Hepatocyte (in vitro differentiated cells): ENCODE measurements at places on chromosomes 2 and 18.
A peak's percentile ranks its signal among the peaks of the same experiment; 100 is the strongest.

- H3K4me1 ChIP-seq, result peaks cover 7% of the 10 kb centered on the region
- DNase-seq, result no peak
- no peaks in the 10 kb centered on the region for H3K27me3 ChIP-seq
- no peak overlapping the region for H3K27ac ChIP-seq
- no peak overlapping the region for H3K4me3 ChIP-seq
- H3K36me3 ChIP-seq, result no peaks in the 10 kb centered on the region
Observed at GRCh38 chr2:189633392-189633811, 27.9 kb upstream of the ASNSD1 start.

GRCh38 chr18:79410731-79411613 is 15.2 kb downstream of the NFATC1 start:
- no peaks in the 10 kb centered on the region for H3K27me3 ChIP-seq
- H3K36me3 ChIP-seq, result no peaks in the 10 kb centered on the region
- no peak overlapping the region for H3K4me3 ChIP-seq
- no peak overlapping the region for H3K27ac ChIP-seq
- no peak for DNase-seq

- H3K27me3 ChIP-seq, result no peaks in the 10 kb centered on the region
- no peak for DNase-seq
- no peaks in the 10 kb centered on the region for H3K36me3 ChIP-seq
- H3K4me3 ChIP-seq, result no peak overlapping the region
- no peaks in the 10 kb centered on the region for H3K4me1 ChIP-seq
Observed at GRCh38 chr2:79576451-79576850, 63.6 kb downstream of the CTNNA2 start.

GRCh38 chr2:10709290-10709939 is 12.0 kb upstream of the ATP6V1C2 start:
- no peaks in the 10 kb centered on the region for H3K36me3 ChIP-seq
- DNase-seq, result peak; percentile 28
- no peak overlapping the region for H3K4me3 ChIP-seq

DNA sequence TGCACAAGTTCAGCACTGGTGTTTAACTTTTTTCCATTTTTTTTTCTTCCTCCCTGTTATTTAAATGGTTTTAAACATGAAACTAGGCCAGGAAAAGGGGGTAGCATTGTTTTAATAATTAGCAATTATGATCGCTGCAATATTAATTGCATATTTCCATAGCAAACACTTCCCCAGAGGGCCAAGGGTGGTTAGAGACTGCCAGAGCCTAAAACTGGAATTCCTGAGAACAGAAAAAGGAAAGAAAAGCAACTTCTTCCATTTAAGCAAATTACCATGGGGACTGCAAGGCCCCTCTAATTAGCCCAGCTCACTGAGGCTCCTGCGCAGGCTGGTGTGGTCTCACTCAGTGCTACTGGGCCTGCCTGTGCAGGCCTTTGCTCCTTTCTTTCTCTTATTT is 201.5 kb downstream of the SMAD2 start:
- H3K36me3 ChIP-seq, result no peaks in the 10 kb centered on the region
- no peak for DNase-seq
- no peak overlapping the region for H3K4me3 ChIP-seq
- no peaks in the 10 kb centered on the region for H3K4me1 ChIP-seq
- H3K27ac ChIP-seq, result no peak overlapping the region

DNA sequence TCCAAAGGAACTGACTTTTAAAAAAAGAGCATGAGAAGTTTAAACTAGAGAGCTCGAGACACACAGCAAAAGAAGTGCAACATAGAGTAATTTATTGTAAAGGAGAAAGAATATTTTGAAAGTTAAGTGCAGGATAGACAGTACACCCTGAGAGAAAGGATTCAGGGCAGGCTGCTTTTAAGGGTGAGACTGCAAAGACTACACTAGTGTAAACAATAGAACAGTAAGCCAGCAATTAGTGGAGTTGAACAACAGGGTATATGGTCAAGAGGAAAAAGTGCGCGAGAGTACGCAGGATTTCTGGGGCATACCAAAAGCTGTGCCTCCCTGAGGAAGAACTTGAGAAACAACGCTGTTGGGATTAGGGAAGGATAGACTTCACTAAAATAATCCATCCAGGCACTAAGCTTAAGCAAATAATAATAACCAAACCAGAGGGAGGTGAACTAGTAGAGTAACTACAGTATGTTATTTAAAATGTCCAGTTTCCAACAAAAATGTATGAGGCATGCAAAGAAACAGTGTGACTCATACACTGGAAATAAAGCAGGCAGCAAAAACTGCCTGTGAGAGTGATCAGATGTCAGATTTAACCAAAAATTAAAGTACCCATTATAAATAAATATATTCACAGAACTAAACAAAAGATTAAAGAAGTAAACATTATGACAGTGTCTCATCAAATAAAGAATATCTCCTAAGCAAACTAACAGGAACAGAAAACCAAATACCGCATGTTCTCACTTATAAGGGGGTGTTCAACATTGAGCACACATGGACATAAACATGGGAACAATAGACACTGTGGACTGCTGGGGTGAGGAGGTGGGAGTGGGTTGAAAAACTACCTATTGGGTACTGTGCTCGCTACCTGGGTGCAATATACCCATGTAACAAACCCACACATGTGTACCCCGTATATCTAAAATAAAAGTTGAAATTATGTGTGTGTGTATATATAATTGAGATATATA is 40.5 kb upstream of the EMILIN2 start:
- no peaks in the 10 kb centered on the region for H3K36me3 ChIP-seq
- no peaks in the 10 kb centered on the region for H3K4me1 ChIP-seq
- no peak for DNase-seq
- H3K27me3 ChIP-seq, result no peaks in the 10 kb centered on the region
- H3K27ac ChIP-seq, result peak overlapping the region; percentile 13
- H3K4me3 ChIP-seq, result no peak overlapping the region

- no peak overlapping the region for H3K27ac ChIP-seq
- H3K4me1 ChIP-seq, result peaks cover 6% of the 10 kb centered on the region
- no peaks in the 10 kb centered on the region for H3K27me3 ChIP-seq
- H3K4me3 ChIP-seq, result no peak overlapping the region
- H3K36me3 ChIP-seq, result no peaks in the 10 kb centered on the region
Observed at GRCh38 chr2:8925411-8925810, 78.1 kb downstream of the MBOAT2 start.

- no peak overlapping the region for H3K27ac ChIP-seq
- H3K4me1 ChIP-seq, result no peaks in the 10 kb centered on the region
- H3K27me3 ChIP-seq, result no peaks in the 10 kb centered on the region
Observed at GRCh38 chr2:5990086-5990485, 297.9 kb downstream of the SOX11 start.

GRCh38 chr2:178700136-178700535 is 107.1 kb downstream of the TTN start:
- no peak overlapping the region for H3K27ac ChIP-seq
- DNase-seq, result no peak
- no peak overlapping the region for H3K4me3 ChIP-seq
- no peaks in the 10 kb centered on the region for H3K27me3 ChIP-seq
- H3K36me3 ChIP-seq, result no peaks in the 10 kb centered on the region
- no peaks in the 10 kb centered on the region for H3K4me1 ChIP-seq

DNA sequence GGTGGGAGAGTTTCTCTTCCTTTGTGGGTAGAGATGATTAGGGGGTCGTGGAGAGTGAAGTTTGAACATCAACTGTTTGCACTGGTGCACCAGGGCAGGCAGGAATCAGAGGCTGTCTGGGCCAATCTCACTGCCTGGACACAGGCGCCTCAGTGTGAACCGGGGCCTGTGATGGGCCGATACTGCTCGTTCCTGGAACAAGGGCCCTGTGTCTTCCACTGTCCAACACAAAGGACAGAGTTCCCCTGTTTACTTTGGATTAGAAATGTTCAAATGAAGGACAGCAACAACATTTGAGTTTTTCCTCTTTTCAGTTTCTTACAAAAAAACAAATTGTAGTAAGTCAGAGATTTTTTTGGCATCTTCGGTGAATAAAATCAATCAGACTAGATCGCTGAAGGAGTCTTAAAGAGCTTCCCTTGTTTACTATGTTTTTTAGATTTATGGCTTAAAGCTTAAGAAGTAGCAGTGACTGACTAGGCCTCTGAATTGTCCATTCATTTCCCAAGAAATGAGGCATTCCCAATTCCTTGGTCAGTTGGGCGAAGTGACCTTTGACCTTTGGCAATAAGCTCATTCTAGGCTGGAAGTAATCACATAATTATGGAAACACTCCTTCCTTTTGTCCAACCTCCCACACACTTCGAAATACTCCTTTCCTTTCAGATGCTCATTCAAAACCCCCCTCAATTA is 11.6 kb upstream of the TGFA start:
- H3K36me3 ChIP-seq, result no peaks in the 10 kb centered on the region
- no peak for DNase-seq
- no peak overlapping the region for H3K27ac ChIP-seq
- H3K4me3 ChIP-seq, result no peak overlapping the region
- H3K4me1 ChIP-seq, result no peaks in the 10 kb centered on the region
- no peaks in the 10 kb centered on the region for H3K27me3 ChIP-seq

GRCh38 chr2:10860081-10860813 is 47.7 kb upstream of the PDIA6 start:
- no peaks in the 10 kb centered on the region for H3K36me3 ChIP-seq
- H3K4me3 ChIP-seq, result no peak overlapping the region
- no peaks in the 10 kb centered on the region for H3K4me1 ChIP-seq
- DNase-seq, result no peak
- H3K27ac ChIP-seq, result no peak overlapping the region

DNA sequence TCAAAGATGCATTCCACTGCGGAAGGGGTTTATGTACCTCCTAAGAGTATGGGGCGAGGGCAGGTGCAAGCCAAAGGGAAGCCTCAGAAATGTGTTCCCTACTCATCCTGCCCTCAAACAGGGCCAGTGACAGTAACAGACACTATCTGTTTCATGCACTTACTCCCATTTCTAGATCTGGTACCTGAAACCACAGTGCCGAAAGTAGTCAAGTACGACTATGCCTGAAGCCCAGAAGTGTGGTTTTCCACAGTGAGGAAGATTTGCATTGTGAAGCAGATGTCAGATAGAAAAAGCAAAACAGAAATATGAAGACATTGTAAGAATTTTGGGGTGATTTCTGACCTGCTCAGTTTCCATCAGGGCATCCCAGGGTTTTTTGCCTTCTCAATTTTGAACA is 748.7 kb downstream of the RNF144A start:
- no peaks in the 10 kb centered on the region for H3K27me3 ChIP-seq
- no peaks in the 10 kb centered on the region for H3K4me1 ChIP-seq
- H3K4me3 ChIP-seq, result no peak overlapping the region
- H3K36me3 ChIP-seq, result no peaks in the 10 kb centered on the region
- H3K27ac ChIP-seq, result no peak overlapping the region

GRCh38 chr2:168831662-168832061 is 29.2 kb downstream of the NOSTRIN start:
- H3K36me3 ChIP-seq, result no peaks in the 10 kb centered on the region
- no peak overlapping the region for H3K4me3 ChIP-seq
- H3K27me3 ChIP-seq, result no peaks in the 10 kb centered on the region
- no peaks in the 10 kb centered on the region for H3K4me1 ChIP-seq

GRCh38 chr18:22741318-22741717 is 191.8 kb upstream of the RBBP8 start:
- no peak for DNase-seq
- H3K36me3 ChIP-seq, result no peaks in the 10 kb centered on the region

- peak within 1 kb of the TSS; percentile 100 for H3K27ac ChIP-seq
- peak within 1 kb of the TSS; percentile 98 for H3K4me3 ChIP-seq
- peaks cover 7% of the 10 kb centered on the region for H3K4me1 ChIP-seq
- H3K27me3 ChIP-seq, result no peaks in the 10 kb centered on the region
Observed at GRCh38 chr18:22169011-22169888, at the start of gene GATA6. Gene GATA6, plus strand, starts transcription at chr18:22169589. Its CDS starts 1,556 bp downstream, at chr18:22171145.

DNA sequence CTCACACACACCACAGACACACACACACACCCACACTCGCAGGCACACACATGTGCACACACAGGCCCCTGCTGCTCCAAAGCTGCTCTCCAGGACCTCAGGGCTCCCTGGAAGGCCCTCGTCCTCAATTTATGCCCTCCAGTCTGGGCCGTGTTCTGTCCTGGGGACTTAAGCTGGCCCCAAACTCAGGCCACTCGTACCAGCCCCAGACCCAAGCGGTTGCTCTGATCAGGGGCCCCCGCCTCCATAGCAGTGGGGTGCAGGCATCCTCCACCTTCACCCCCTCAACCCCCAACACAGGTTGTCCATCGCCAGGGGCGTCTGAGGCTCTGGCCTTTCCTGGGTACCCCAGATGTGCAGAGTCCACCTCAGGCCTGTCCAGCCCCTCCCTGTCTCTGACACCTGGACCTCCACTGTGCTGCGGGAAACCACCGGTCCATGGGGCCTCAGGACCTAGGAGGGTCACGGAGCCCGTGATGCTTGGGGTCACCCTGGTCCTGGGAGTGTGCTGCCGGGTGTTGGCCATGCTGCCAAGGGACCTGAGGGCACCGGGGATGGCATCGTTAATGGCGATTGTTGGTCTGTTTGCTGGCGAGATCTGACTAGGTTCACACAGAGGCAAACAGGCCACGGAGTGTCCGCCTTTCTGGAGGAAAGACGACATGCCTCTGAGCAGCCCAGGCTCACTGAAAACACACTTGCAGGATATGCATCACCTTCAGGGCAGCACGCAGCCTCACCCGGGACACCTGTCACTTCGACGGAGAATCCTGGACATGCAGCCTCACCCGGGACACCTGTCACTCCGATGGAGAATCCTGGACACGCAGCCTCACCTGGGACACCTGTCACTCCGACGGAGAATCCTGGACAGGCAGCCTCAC is 155.6 kb downstream of the NDUFA10 start:
- no peaks in the 10 kb centered on the region for H3K4me1 ChIP-seq
- H3K36me3 ChIP-seq, result no peaks in the 10 kb centered on the region
- no peaks in the 10 kb centered on the region for H3K27me3 ChIP-seq
- DNase-seq, result no peak

- DNase-seq, result no peak
- peak overlapping the region; percentile 91 for H3K27ac ChIP-seq
- peaks cover 66% of the 10 kb centered on the region for H3K4me1 ChIP-seq
- no peaks in the 10 kb centered on the region for H3K27me3 ChIP-seq
- no peaks in the 10 kb centered on the region for H3K36me3 ChIP-seq
Observed at GRCh38 chr18:48828194-48828545, 122.6 kb downstream of the SMAD7 start.

DNA sequence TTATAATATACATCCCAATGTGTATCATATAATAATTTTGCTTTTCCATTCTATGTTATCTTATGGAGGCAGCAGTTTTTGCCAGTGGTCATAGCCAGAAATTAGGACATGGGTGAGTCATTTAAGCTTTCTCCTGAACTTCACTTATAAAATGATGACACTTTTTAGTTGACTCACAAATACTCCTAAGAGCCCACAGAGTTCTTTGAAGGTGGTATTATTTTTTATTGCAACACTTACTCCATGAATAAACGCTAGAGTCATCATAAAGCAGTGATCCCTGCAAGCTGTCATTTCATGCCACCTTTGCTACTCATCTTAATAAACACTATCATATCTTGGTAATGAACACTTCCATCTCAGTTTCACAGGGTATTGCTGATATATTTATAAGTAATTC is 69.9 kb upstream of the MAPRE2 start:
- no peak overlapping the region for H3K27ac ChIP-seq
- no peak for DNase-seq
- no peak overlapping the region for H3K4me3 ChIP-seq
- H3K27me3 ChIP-seq, result no peaks in the 10 kb centered on the region
- H3K36me3 ChIP-seq, result no peaks in the 10 kb centered on the region
